ENCODE measurements at places on chromosomes 5 and 9.

GRCh38 chr5:64592730-64593341, 87.0 kb downstream of the RGS7BP start:
- no peak overlapping the region for H3K27ac ChIP-seq
- no peak for DNase-seq
- no peaks in the 10 kb centered on the region for H3K4me1 ChIP-seq
- no peaks in the 10 kb centered on the region for H3K36me3 ChIP-seq

GRCh38 chr5:123261752-123262151, 161.5 kb downstream of the CEP120 start:
- peaks cover 5% of the 10 kb centered on the region for H3K4me1 ChIP-seq
- no peak overlapping the region for H3K27ac ChIP-seq
- H3K36me3 ChIP-seq: no peaks in the 10 kb centered on the region
- H3K27me3 ChIP-seq: no peaks in the 10 kb centered on the region
- H3K4me3 ChIP-seq: no peak overlapping the region

DNA sequence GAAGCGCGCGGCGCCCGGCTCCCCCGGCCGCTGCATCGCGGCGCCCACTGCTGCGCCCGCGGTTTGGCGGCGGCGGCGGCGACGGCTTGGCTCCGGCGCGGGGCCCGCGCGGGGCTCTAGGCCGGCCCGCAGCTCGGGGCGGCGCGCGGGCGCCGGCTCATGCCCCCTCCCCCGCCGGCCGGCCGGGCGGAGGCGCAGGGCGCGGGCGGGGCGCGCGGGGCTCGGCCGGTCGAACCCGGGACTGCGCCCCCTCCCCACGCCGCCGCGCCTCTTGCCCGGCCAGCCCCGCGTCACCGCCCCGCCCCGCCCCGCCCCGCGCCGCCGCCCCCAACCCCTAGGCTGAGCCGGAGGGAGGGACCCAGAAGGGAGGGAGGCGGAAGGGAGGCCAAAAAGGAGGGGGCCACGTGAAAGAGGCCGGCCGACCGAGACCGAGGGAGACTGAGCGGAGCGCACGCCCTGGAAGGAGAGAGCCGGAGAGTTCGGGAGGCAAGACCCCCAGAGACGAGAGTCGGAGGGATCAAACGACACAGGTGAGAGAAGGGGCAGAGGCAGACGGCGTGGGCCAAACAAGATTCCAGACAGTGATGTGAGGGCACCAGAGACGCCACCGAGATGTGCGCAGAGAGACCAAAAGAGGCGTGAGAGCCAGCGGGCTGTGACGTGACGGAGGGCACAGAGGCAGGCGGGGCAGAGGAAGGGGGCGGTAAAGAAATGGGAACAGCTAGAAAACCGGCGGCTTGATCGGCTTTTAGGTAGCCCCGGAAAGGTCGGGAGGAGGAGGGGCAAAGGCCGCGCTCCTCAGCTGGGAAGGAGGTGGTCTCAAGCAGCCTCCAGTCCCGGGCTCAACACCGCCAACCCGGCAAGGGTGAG, at the start of gene BARX1:
Gene BARX1 (minus strand): TSS at position 245 of the 870 bp plus-strand sequence. CDS start 209 bp downstream, at position 36.
- peaks cover 83% of the 10 kb centered on the region for H3K27me3 ChIP-seq
- peaks cover 3% of the 10 kb centered on the region for H3K36me3 ChIP-seq
- H3K27ac ChIP-seq: no peak within 1 kb of the TSS
- peak within 1 kb of the TSS; percentile 61 for H3K4me3 ChIP-seq
- peaks cover 37% of the 10 kb centered on the region for H3K4me1 ChIP-seq
- no peak for DNase-seq

DNA sequence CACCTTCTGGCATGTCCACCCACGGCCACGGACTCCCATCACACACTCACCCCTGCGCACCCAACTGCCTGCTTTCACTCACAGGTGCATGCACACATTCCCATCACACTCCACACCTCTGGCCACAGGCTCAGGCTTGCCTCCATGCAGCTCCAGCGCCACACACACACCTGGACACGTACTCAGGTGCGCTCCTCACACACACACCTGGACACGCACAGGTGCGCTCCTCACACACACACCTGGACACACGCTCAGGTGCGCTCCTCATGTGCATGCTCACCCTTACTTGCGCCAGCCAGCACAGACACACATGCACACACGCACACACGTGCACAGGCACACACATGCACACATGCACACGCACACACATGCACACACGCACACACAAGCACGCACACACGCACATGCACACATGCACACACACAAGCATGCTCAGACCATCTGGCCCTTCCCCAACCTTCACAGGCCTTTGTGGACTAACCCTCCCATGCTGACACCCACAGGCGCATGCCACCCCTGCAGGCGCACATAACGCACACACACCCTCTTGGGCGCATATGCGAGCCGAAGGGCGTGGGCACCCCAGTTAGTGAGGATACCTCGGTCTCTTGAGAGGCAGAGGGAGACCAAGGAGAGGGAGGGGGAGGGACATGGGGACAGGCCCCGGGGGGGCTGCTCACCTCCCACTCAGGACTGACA, 8.3 kb downstream of the GRIN1 start:
- peaks cover 3% of the 10 kb centered on the region for H3K27me3 ChIP-seq
- H3K4me3 ChIP-seq: no peak overlapping the region
- no peak for DNase-seq
- no peak overlapping the region for H3K27ac ChIP-seq

GRCh38 chr5:154176181-154176580, 14.4 kb upstream of the GALNT10 start:
- no peaks in the 10 kb centered on the region for H3K36me3 ChIP-seq
- H3K4me3 ChIP-seq: no peak overlapping the region
- H3K27me3 ChIP-seq: peaks cover 8% of the 10 kb centered on the region

- no peaks in the 10 kb centered on the region for H3K4me1 ChIP-seq
- DNase-seq: peak; percentile 36
- H3K4me3 ChIP-seq: no peak overlapping the region
- H3K27ac ChIP-seq: no peak overlapping the region
These were observed 9.2 kb downstream of the DCANP1 start for GRCh38 chr5:135437796-135438560.

DNA sequence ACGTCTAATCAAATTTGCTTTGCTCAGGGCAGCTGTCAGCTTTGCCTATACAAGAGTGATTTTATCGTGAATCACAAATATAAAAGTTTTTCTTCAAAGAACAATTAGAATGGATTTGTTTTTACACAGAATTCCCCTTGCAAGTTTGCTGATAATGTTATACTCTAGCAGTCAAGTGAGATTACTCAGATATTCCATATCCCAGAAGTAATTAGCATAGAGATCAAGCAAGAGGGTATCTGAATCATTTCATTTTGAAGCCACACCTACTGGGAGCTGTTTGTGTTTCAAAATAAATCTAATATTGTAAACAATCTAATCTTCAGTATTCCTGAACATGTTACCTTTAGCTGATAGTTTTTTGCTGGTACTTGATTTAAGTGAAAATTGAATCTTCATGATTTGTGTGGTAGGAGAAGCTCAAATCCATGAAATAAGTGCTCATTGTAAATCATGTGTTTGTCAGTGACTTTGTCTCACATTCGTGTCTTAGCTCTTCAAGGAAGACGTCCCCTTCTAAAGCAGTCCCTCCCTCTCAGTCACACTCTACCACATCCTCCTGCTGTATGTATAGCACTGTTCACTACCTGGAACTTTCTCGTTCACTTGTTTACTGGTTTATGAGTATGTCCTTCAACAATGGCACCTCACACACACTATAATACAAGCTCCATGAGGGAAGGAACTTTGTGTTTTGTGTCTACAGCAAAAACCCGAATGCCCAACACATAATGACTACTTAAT, 3.3 kb upstream of the TTC39B start:
- DNase-seq: peak; percentile 69
- H3K36me3 ChIP-seq: peaks cover 6% of the 10 kb centered on the region
- peak overlapping the region; percentile 82 for H3K27ac ChIP-seq
- peak overlapping the region; percentile 24 for H3K4me3 ChIP-seq

DNA sequence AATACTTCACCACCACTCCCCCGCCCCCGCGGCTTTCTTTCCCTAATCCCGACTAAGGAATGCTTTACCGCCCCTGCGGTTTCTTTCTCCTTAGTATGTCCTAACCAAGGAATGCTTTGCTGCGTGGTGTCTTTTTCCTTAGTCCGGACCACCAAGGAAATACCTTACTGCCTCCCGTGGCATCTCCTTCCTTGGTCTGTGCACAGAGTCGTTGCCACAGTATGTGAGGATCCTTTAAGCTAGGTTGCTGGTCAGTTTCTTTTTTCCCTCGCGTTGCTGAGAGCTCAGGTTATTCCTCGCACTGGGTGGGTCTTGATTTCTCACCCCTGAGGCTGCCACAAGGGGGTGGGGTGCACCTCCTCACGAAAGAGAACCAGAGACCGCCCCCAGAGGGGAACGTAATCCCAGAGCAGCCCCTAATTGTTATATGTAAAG, 309.4 kb downstream of the NR3C1 start:
- peaks cover 4% of the 10 kb centered on the region for H3K36me3 ChIP-seq
- DNase-seq: no peak
- no peak overlapping the region for H3K27ac ChIP-seq
- peaks cover 9% of the 10 kb centered on the region for H3K4me1 ChIP-seq
- H3K4me3 ChIP-seq: no peak overlapping the region

- H3K27ac ChIP-seq: no peak overlapping the region
- DNase-seq: no peak
- no peaks in the 10 kb centered on the region for H3K27me3 ChIP-seq
These were observed 13.4 kb upstream of the CDK5RAP2 start for GRCh38 chr9:120593250-120593954.
